Activated CD4-positive, alpha-beta T cell treated with anti-CD3 and anti-CD28 coated beads for 36 hours (primary cell): ENCODE measurements at places on chromosomes 3 and 15. TPM values are rescaled to one million over a fixed set of nuclear protein-coding genes. Genes with fewer than 3 reads are reported as not detected.

GRCh38 chr3:84637272-84637671, 321.5 kb upstream of the CADM2 start:
- no peaks in the 10 kb centered on the region for H3K4me1 ChIP-seq
- DNase-seq: no peak
- no peak overlapping the region for H3K27ac ChIP-seq
- no peaks in the 10 kb centered on the region for H3K36me3 ChIP-seq
- H3K27me3 ChIP-seq: no peaks in the 10 kb centered on the region

GRCh38 chr3:36774052-36774451, 9.7 kb upstream of the DCLK3 start:
- no peak overlapping the region for H3K4me3 ChIP-seq
- no peaks in the 10 kb centered on the region for H3K4me1 ChIP-seq
- no peaks in the 10 kb centered on the region for H3K36me3 ChIP-seq
- DNase-seq: no peak

DNA sequence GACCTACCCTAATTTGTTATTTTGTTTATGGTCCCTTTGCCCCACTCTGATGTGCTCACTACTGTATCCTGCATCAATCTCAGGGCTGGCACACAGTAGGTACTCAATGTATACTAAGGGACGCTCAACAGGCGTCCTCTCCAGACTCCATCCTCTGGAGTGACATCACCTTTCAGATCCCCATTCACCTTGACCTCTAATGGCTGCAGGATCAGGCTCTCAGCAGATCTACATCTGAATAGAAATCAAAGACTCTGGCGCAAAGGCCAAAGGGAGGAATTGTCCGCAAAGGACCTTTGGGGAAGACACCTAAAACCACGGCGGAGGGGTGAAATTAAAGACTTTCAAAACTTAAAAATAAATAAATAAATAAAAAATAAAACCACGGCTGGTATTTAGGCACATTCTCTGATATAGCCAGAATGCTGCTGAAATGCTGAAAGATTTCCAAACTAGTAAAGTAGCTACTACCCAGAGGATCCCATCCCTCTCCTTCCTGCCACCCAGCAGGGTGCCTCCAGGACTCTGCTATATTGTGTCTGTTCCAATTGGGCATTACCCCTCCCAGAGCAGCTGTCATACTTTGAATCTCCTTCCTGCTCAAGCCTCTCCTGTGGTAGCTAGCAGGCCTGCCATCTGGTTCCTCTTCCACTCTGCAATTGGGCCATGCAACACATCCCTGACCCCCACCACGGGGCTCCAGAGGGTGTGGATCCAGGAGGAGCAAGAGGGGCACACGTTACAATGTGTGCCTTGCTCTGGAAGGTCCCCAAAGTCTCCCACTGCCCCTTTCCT, 6.1 kb downstream of the SHF start:
- no peak for DNase-seq
- H3K27me3 ChIP-seq: no peaks in the 10 kb centered on the region
- peaks cover 27% of the 10 kb centered on the region for H3K4me1 ChIP-seq
- H3K36me3 ChIP-seq: peaks cover 8% of the 10 kb centered on the region

DNA sequence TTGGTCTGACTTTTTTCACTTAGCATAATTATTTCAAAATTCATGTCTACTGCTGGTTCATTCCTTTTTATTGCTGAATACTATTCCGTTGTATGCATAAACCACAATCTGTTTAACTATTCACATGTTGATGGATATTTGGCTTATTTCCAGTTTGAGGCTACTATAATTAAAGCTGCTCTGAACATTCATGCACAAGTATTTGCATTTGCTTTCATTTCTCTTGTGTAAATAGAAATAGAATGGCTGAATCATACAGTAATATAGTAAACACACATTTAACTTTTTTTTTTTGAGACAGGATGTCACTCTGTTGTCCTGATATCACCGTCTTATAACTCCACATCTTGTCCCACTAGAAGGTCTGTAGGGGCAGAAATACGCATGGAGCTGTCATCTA, 57.3 kb downstream of the NMNAT3 start:
- DNase-seq: no peak
- H3K4me1 ChIP-seq: no peaks in the 10 kb centered on the region
- no peaks in the 10 kb centered on the region for H3K36me3 ChIP-seq
- H3K27ac ChIP-seq: no peak overlapping the region

DNA sequence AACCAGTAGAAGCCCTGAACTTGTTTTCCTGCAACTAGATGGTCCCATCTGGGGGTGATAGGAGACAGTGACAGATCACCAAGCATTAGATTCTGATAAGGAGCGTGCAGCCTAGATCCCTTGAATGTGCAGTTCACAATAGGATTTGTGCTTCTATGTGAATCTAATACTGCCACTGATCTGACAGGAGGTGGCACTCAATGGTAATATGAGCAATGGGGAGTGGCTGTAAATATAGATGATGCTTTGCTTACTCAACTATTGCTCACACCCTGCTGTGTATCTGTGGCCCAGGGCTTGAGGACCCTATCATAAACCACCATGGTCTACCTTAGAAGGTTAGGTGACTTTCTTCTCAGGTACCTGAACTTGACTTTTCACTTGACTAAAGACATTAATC, 417.1 kb upstream of the ARHGEF26 start:
- peaks cover 7% of the 10 kb centered on the region for H3K27me3 ChIP-seq
- DNase-seq: no peak
- H3K4me1 ChIP-seq: no peaks in the 10 kb centered on the region
- no peak overlapping the region for H3K27ac ChIP-seq
- H3K4me3 ChIP-seq: no peak overlapping the region

- no peak overlapping the region for H3K4me3 ChIP-seq
- H3K27ac ChIP-seq: peak overlapping the region; percentile 1
- H3K27me3 ChIP-seq: no peaks in the 10 kb centered on the region
- H3K36me3 ChIP-seq: peaks cover 27% of the 10 kb centered on the region
Measured at GRCh38 chr15:78000091-78000926, 77.2 kb downstream of the TBC1D2B start.

DNA sequence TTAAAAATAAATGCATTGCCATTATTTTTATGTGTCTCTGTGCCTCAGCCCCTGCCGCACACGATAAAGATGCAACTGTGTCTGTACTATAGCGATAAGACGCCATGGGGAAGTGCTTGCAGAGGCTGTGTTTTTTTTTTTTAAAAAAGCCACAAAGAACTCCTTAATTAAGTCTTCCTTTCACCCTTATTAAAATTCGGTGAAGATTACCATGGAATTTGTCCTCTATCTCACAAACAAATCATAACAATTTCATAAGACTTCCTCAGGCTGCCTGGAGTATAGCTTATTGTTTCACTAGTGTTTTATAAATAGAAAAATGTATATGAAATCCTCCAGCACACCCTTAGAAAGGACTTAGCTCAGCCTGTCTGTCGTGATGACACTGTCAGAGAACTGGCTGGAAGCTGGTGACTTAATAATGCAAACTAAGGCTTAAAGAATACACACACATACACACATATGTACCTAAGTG, 374.8 kb upstream of the SLCO3A1 start:
- no peak overlapping the region for H3K4me3 ChIP-seq
- DNase-seq: no peak
- peaks cover 1% of the 10 kb centered on the region for H3K27me3 ChIP-seq

- DNase-seq: no peak
- H3K4me1 ChIP-seq: no peaks in the 10 kb centered on the region
- H3K36me3 ChIP-seq: no peaks in the 10 kb centered on the region
- no peak overlapping the region for H3K27ac ChIP-seq
Measured at GRCh38 chr15:84898761-84899160, 14.3 kb downstream of the SLC28A1 start.

DNA sequence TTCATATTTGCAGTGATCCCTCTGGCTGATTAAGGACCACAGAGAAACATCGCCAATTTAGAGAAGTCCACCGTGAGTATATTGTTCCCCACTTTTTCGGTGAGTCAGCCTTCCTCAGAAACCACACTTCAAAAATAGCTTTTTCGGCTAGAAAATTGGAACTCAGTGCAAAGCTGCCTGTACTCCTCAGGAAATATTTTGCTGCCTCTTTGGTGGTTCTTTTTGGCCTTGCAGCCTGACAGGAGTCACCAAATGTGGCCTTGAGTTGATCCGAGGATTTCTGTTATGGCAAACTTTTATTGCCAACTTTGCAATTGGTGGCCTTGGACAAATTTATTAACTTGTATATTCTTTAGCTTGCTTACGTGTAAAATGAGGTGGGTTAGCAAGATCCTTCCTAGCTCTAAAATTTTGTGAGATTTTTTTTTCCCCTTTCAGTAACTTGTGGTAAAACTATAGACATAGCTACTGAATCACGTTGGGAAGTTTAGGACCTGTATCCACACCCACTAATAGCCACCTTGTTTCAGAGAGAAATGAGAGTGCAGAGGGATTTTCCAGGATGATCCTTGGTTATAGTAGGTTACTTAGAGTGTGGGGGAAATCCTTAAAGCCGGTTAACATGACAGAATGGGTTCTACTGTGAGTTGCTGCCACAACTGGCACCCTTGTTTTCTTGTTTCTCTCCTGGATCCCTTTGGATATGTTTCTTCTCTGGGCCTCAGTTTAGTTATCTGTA, 9.9 kb downstream of the ARL6IP5 start:
- DNase-seq: no peak
- no peaks in the 10 kb centered on the region for H3K27me3 ChIP-seq
- peak overlapping the region; percentile 56 for H3K4me3 ChIP-seq
- peaks cover 85% of the 10 kb centered on the region for H3K4me1 ChIP-seq
- peak overlapping the region; percentile 84 for H3K27ac ChIP-seq

DNA sequence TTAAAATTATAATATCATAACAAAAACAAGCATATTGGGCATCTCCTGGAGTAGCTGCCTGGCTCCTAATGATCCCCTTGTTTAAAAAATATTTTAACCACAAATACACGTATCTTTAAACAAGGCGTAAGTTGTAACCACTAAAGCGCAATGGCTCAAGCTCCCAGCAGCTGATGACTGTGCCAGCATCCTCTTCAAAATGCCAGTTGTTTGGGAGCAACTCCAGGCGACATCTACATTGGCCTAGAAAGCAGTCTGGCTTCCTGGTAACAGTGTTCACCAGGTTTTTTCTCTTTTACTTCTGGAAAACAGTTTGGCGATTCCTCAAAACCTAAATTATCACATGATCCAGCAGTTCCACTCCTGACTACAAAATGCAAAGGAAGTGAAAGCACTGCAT, 13.8 kb downstream of the PCOLCE2 start:
- no peaks in the 10 kb centered on the region for H3K36me3 ChIP-seq
- no peak overlapping the region for H3K27ac ChIP-seq
- peaks cover 7% of the 10 kb centered on the region for H3K27me3 ChIP-seq
- H3K4me3 ChIP-seq: no peak overlapping the region
- H3K4me1 ChIP-seq: peaks cover 5% of the 10 kb centered on the region
- DNase-seq: no peak

- H3K4me3 ChIP-seq: no peak overlapping the region
- no peaks in the 10 kb centered on the region for H3K4me1 ChIP-seq
- no peaks in the 10 kb centered on the region for H3K27me3 ChIP-seq
- DNase-seq: no peak
Measured at GRCh38 chr3:30256474-30256873, 349.9 kb upstream of the TGFBR2 start.

GRCh38 chr3:12648384-12648959, 15.4 kb downstream of the RAF1 start:
- H3K4me3 ChIP-seq: no peak overlapping the region
- no peak overlapping the region for H3K27ac ChIP-seq
- H3K36me3 ChIP-seq: no peaks in the 10 kb centered on the region
- no peak for DNase-seq

DNA sequence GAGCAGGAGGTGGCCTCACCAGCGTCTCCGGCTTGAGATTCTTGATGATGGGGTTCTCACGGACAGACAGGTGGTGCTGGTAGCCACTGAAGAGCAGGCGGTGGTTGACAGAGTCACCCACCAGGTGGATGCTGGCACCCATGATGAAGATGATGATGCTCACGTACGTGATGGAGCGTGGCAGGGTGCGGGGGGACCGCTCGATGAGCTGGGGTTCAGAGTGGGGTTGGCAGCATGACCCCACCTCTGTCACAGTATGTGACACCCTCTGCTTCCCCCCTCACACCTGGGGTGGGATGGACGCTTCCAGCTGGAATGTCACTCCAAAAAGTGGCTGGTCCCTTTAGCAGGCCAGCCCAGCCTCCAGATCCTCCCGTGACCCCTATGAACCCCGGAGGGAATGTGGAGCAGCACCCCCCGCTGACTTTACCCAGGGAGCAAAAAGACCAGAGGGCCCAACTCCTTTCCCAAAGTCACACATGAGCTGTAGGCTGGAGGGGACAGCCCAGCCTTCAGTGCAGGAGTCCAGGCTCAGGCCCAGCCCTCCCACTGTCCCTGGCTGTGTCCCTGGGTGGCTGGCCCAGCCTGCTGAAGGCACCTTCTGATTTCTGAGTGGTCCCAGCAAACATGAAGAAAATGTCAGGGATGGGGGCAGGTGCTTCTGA, 6.7 kb upstream of the CALML4 start:
- peaks cover 20% of the 10 kb centered on the region for H3K4me1 ChIP-seq
- peaks cover 25% of the 10 kb centered on the region for H3K36me3 ChIP-seq
- DNase-seq: no peak

GRCh38 chr3:51389423-51390183, 1.5 kb upstream of the RBM15B start:
- H3K4me1 ChIP-seq: peaks cover 65% of the 10 kb centered on the region
- H3K4me3 ChIP-seq: no peak overlapping the region
- peaks cover 59% of the 10 kb centered on the region for H3K36me3 ChIP-seq
- peak overlapping the region; percentile 25 for H3K27ac ChIP-seq
- H3K27me3 ChIP-seq: no peaks in the 10 kb centered on the region

GRCh38 chr3:55296030-55296429, 191.1 kb downstream of the WNT5A start:
- H3K4me3 ChIP-seq: no peak overlapping the region
- no peaks in the 10 kb centered on the region for H3K36me3 ChIP-seq
- H3K27ac ChIP-seq: no peak overlapping the region

DNA sequence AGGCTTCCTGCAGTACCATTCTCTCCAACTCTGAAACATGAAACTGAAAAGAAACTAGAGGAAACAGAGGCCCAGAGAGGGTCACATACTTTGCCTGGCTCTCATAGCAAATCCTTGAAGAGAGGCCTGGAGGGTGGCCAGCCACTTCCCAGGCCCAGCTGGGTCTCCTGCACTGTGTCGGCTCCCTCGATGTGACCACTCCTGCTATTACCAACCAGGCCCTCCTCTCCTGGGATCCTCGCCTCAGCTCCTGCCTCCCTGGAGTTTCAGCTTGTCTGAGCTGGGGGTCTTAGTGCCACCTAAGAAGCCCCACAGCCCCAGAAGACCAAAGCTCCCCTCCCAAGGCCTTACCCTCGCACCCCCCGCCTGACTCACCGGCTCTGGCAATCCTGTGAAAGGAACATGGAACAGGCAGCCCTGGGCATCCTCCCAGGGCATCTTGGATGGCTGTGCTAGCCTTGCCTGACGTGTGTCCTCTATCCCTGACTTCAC, 4.6 kb downstream of the LOXL1 start:
- no peak for DNase-seq
- peak overlapping the region; percentile 27 for H3K27ac ChIP-seq
- no peaks in the 10 kb centered on the region for H3K27me3 ChIP-seq
- no peaks in the 10 kb centered on the region for H3K36me3 ChIP-seq
- H3K4me1 ChIP-seq: peaks cover 11% of the 10 kb centered on the region

GRCh38 chr3:109874896-109875708, 537.8 kb upstream of the DPPA4 start:
- DNase-seq: no peak
- no peak overlapping the region for H3K4me3 ChIP-seq
- H3K4me1 ChIP-seq: no peaks in the 10 kb centered on the region
- H3K27ac ChIP-seq: no peak overlapping the region
- no peaks in the 10 kb centered on the region for H3K36me3 ChIP-seq

The LRRC15 gene
- total RNA-seq: 0.04 TPM

The SLC7A14 gene
- not detected for total RNA-seq

The FBXL22 gene
- total RNA-seq: 0.69 TPM

The LRRIQ4 gene
- total RNA-seq: 0.12 TPM

The LRRC28 gene
- total RNA-seq: 15.2 TPM

The UBE2E2 gene
- 18.2 TPM for total RNA-seq
